ENCODE measurements at places on chromosomes 11 and 22.

DNA sequence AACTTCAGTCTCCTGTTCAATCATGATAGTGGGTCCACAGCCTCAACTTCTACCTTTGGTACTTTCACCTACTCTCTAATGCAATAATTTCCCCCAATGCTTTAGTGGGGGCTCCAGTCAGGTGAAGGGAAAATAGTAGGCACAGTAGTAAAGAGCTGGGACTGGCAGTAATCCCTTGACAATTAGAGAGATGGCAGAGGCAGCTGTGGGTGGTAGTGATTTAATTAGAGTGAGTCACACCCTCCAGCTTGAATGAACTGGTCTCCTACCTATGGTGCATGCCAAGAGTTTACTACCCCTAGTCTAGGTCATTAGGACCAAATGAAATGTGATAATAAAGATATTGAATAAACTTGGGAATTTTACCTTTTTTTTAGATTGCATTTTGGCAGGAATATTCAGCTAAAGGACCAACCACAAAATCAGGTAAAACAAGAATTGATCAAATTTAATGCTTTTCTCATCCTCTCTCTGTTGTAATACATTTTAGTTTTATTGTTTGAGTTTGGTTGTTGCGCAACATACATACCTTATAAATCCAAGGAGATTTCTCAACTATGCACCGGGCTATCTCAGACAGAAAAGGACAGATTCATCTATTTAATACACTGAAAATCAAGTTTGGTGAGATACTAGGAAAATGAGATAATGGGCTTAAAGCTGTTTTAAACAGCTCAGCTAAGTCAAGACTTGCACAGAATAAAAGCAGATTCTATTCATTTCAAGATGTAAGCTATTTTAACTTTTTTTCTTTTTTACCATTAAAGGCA is 9.0 kb downstream of the PRRG4 start:
- no peak for DNase-seq

GRCh38 chr11:15886299-15886698 is 470.0 kb downstream of the SOX6 start:
- DNase-seq = no peak

DNA sequence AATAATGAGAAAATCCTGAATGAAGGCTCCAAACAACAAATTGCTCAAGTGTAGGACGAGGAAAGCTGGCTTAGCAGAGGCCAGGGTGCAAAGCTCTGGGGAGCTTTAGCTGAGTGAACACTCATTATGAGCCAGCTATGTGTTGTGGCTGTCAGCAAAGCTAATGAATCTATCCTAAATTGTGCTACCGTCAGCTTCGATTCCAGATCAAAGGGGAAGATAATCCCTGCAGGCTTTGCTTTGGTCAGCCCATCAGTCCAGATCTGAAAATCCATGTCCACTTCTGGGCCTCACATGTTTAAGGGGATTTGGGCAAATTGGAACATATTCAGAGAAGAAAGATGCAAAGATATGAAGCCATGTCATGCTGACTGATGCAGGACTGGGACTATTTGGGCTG is 180.9 kb upstream of the ZBED5 start:
- DNase-seq = no peak

DNA sequence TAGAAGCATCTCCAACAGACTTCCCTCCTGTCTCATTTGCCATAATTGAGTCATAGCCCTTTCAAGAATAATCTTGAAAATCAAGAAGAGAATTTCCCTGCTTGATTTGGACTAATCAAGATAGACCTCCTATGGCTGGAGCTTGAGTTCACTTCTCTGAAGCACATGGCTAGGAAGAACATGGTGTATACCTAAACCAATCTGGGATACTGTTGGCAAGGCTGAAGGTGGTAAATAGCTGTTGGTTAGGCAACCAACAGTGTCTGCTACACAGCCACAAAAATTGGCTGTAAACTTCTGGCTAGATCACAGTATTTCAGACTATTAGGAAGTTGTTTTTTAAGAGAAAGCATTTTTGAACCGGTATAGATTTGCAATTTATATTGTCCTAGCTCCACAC is 4.9 kb downstream of the CRYAB start:
- no peak for DNase-seq

DNA sequence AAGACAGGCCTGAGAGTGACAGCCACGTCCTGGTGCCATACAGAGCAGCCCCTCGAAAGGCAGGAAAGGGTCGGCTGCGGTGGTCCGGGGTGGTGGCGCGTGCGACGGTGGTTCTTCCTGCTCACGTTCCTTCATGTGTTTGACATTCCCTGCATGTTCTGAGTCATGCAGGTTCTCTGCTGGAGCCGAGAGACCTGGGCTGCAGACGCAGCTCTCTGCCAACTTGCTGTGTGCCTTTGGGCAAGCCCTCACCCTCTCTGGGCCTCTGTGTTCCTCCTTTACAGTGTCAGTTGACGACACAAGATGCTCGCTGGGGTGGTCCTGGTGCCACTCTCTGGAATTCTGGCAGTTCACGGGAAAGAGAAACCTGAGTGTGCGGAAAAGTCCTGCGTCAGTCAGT is 12.0 kb downstream of the ARHGAP8 start:
- DNase-seq = no peak

DNA sequence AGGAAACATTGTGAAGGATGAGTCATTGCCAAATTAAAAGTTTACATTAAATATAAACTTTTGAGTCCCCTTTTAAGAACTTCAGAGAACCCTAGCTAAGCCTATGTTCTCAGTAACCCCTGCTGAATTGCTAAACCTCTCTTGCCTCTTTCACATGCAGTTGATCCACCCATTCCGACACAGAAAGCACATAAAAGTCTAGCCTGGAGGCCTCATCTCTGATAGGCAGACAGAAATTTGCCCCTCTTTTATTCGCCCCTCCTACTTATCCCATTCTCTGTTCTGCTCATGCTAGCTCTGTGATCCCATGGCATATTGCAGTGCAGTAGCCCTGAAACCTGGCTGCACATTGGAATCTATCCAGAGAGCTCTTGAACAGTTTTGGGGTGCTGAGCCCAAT is 58.2 kb upstream of the PDE3B start:
- no peak for DNase-seq

GRCh38 chr11:68312780-68313573 is 586 bp downstream of the LRP5 start:
- DNase-seq = no peak

DNA sequence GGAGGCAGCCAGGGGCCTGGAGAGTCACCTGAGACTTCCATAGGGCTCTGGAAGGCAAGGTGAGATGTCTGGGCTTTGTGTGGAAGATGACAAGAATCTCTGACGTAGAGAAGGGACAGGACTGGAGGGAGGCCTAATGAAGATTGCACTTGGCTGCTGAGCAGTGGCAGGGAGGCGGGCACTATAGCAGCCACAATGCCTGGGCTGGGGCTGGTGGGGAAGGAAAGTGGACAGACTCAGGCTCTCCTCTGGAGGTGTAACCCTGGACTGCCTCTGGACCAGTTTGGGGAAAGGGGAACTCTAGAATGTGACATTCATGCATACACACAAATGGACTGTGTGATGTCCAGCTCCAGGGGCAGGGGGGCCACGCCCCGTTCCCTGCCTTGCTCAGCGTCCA is 34.3 kb upstream of the CYP2D6 start:
- DNase-seq = no peak

- no peak for DNase-seq
Observed at GRCh38 chr11:88357323-88358039, 19.9 kb upstream of the CTSC start.

DNA sequence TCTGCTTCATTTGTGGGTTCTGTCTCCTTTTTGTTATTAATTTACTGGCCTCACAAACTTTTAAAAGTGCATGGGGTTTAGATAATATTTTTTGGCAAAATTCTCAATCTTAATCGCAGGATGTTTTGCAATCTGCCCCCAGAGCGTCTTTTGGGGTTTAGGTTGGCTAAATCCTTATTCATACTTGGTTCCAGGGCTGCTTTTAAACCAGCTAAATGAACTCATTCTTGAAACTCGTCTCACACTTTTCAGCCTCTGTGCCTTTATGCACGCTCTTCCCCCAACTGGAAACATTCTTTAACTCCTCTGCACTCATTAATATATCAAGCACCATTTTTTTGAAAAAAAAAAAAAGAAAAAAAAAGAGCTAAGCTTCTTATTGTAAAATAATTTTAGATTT is 131.7 kb downstream of the KIF18A start:
- DNase-seq = no peak

GRCh38 chr22:19406281-19406811 is 25.2 kb downstream of the HIRA start:
- DNase-seq = no peak

- peak; percentile 50 for DNase-seq
Observed at GRCh38 chr11:113241636-113242054, 72.7 kb upstream of the TTC12 start.

Data from mesendoderm (in vitro differentiated cells).